ENCODE measurements at places on chromosomes 7 and 10. TPM values are rescaled to one million over a fixed set of nuclear protein-coding genes. Genes with fewer than 3 reads are reported as not detected.

Gene PNLIPRP1
- not detected for total RNA-seq

Gene PDE6C
- not detected for total RNA-seq

Gene TEX47
- total RNA-seq = not detected

Gene WEE2
- total RNA-seq = 0.42 TPM

Gene GPR15LG
- total RNA-seq = 16.6 TPM

Gene CDHR3
- 10.8 TPM for total RNA-seq

Gene CLCN1
- 0.16 TPM for total RNA-seq

Gene TRPV5
- total RNA-seq = 0.26 TPM

Gene SPDYE1
- not detected for total RNA-seq

Gene GALNT11
- total RNA-seq = 62.3 TPM

Gene ELMO1
- 86.7 TPM for total RNA-seq

Gene HMX2
- not detected for total RNA-seq

Gene PTN
- total RNA-seq = 91.1 TPM

Gene TMEM184A
- 9.7 TPM for total RNA-seq

Gene ADAM22
- total RNA-seq = 32.5 TPM

Gene TDRD1
- 0.53 TPM for total RNA-seq

Gene GNG11
- total RNA-seq = 48.1 TPM
